ENCODE measurements at places on chromosomes 2 and 18.

GRCh38 chr18:34281290-34281689, 56.6 kb upstream of the NOL4 start:
- DNase-seq, result no peak

- DNase-seq, result no peak
Measured at GRCh38 chr18:24014986-24015638, 558 bp downstream of the TTC39C start.

GRCh38 chr2:212864186-212864585, 287.2 kb downstream of the IKZF2 start:
- no peak for DNase-seq

- no peak for DNase-seq
Measured at GRCh38 chr2:238921681-238922319, 73.9 kb downstream of the TWIST2 start.

- no peak for DNase-seq
Measured at GRCh38 chr2:232230560-232230959, 148.0 kb upstream of the ALPP start.

- DNase-seq, result no peak
Measured at GRCh38 chr2:179612108-179612507, 249.3 kb downstream of the ZNF385B start.

DNA sequence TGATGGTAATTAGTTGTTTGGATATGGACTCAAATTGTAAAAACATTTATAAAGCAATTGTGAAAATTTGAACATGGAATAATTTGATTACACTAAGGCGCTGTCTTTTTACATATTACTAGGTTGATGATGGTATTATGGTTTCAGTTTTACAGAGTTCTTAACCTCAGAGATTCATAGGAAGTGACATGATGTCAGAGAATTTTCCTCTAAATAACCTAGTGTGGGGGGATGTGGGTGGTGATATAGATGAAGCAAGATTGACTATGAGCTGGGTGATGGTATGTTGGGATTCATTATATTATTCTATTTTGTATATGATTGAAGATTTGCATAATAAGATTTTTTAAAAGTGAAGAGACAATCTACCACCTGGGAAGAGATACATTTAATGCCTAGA, 45.9 kb upstream of the ATP5MC3 start:
- DNase-seq, result no peak

- no peak for DNase-seq
Measured at GRCh38 chr2:182448371-182448770, 21.5 kb upstream of the PDE1A start.

DNA sequence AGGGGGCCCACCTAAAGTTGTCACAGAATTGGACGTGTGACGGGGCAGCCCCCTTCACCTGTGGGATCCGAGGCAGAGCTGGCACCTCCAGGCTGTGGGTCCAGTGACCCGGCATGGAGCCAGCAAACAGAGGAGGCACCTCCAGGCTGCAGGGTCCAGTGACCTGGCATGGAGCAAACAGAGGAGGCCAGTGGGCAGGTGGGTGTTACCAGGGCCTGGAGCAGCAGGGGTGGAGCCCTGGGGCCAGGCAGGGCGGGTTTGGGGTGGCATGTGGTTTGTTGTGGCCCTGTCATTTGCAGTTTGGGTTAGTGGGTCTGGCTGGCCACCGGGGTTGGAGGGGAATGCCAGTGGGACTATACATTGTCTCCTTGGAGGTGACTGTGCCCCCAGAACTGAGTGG, 68.2 kb downstream of the HPCAL1 start:
- DNase-seq, result no peak

- no peak for DNase-seq
Measured at GRCh38 chr18:55751476-55751875, 163.5 kb upstream of the TCF4 start.

- DNase-seq, result no peak
Measured at GRCh38 chr18:52046842-52047241, 293.2 kb upstream of the DCC start.

DNA sequence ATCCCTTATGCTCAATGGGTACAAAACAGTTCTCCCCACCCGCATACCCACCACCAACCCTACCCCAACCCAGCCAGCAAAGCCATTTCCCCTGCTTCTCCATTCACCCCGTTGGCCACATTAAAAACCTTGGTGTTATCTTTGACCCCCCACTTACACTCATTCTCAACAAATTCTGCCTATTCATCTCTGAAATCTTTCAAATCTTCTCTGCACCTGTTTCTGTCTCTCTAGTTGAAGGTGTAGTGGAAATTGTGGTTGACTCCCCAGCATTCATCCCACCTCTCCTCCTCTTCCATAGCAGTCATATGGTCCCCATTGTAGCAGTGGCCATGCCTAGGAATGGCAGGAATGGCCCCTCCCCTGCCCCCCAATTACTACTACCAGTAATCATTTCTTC, 20.5 kb upstream of the TET3 start:
- no peak for DNase-seq

GRCh38 chr18:79380816-79381806, 14.6 kb upstream of the NFATC1 start:
- DNase-seq, result no peak

DNA sequence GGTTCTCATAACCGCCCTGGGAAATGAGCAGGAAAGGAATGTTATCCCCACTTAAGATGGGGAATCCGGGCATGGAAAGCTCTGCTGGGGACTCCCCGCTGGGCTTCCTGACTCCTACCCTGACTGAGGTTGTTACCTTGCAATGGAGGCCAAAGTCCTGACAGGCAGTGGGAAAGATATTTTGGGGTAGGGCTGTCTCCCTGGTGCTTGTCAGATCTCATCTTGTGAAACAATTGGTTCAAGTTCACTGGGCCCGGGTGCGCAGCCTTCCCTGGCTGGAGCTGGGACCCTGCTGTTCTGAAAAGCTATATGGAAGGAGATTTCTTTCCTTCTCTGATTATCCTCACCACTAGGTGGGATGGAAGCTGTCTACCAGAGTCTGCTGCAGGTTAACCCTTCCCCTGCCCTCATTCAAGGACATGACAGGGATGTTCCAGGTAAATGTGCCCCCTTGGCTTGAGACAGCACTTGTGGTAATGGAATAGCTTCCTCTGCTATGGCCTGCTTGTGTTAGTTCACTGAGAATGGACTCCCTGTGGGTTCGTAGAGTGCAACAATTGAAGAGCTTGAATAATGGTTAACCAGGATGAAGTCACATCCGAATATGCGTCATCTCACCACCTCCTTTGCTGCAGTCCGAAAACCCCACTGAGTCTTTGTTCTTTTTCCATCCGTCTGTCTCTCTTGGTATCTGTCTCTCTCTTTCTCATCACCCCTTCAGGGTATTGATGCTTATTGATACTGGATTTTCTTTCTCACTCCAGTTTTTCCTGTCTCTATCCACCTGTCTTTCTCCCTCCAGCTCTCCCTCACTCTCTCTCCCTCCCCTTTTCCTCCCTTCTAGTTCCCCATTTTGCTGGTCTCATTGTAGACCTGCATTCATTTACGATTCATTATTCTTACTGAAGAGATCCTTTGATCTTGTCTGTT, 67.8 kb upstream of the EPAS1 start:
- DNase-seq, result peak; percentile 18

DNA sequence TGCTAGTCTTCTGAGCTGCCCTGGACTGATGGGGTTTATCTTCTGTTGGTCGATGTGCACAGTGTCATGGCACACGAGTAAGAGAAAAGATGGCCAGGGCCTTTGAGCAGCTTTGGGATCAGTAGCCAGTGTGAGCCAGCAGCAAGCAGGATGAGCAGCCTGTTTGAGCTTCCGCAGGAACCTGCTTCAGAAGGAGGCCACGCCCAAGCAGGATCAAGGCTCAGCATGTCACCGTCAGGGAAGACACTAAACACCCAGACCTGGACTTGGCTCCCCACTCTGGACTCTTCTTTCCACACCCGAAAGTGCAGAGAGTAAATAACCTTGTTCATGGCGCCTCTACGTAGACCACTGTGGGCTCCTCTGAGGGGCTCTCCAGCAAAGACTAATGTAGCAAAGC, 25.2 kb upstream of the ASB1 start:
- DNase-seq, result no peak

DNA sequence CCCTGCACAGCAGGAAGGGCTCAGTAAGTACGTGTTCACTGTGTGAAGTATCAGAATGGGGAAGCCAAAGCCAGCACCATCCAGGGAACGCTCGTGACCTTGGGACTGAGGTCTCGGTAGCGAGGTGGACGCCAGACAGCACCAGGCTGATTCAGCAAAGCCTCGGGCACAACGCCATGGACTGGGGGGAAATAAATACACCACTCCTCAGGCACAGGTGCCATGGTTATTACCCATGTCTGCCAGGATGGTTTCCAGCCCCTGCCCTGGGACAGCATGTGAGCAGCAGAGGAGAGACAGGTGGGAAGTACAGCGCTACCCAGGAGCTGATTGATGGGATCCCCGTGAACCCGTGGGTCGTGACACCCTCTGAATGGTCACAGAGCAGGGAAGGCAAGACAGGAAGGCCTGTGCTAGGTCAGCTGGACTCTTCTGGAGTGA, 53.0 kb downstream of the REEP1 start:
- no peak for DNase-seq

GRCh38 chr2:178380763-178381162, 70.2 kb downstream of the PRKRA start:
- no peak for DNase-seq

GRCh38 chr2:121184248-121184862, 100.6 kb downstream of the TFCP2L1 start:
- DNase-seq, result no peak

GRCh38 chr2:9971105-9971818, 19.8 kb downstream of the GRHL1 start:
- no peak for DNase-seq

DNA sequence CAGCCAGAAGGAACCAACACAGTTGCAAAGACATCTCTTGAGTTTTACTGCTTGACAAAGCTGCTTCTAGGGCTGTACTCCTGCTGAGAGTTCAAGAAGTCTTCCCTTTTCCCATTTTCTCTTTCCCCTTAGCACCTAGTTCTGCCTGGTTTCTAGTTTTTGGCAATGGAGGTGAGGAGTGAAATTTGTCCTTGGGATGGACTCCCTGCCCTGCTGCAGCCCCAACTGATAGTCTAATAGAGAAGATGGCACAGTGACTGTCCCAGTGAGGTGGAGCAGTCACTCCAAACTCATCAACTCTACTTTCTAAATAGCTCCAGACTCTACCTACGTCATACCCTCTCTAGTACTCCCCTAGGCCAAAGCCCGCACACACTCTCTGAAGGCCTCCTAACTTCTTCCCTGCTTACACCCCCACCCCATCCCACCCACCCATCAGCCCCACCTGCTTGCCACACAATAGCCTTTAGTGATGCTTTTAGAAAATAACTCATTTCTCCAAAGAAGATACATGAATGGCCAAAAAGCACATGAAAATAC, 164.4 kb downstream of the DDX1 start:
- no peak for DNase-seq

DNA sequence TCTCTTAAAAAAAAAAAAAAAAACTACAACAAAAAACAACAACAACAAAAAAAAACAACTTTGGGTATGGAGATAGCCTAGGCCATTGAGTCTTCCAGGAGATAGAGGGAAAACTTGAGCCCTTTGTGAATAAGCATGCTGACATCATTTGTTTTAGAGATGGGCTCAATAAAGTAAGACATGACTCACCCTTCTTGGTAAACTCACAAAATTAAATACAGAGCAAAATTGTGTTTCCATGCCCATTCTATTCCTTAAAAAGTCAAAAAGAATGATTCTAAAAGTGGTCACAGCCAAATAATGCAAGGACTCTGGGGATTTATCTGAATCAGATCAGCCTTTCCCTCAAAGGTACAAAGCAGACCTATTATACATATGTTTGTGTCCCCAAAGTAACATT, 117.4 kb downstream of the ETAA1 start:
- DNase-seq, result no peak

- DNase-seq, result no peak
Measured at GRCh38 chr2:239086325-239087020, 238.6 kb downstream of the TWIST2 start.

DNA sequence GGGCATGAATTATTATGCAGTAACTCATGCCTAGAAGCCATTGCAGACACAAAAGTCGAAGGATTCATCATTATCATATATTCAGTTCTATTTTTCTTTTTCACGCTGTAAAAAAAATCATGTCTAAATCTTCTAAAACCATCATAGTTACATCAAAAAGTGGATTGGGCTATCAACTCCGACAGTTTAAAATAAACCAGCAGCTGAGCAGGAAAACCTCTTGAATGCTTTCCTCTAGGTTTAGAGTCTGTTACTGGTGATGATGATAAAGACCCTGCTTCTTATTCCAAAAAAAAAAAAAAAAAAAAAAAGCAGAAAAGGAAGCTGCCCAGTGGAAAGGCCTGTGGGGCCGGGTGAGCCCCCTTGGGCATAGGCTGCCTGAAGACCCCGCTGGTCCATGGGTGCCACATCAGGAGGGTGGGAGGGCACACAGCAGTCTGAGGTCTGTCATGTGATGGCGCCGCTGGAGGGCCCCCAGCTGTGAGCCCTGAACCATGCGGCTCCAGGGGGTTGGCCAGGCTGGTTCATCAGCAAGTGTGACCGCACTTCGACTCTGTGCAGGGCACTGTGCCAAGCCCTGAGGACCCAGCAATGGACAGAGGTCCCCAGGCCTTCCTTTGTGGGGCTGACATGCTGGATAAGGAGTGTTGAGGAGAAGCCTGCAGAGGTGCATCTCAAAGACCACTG, 199.6 kb downstream of the EIPR1 start:
- no peak for DNase-seq

DNA sequence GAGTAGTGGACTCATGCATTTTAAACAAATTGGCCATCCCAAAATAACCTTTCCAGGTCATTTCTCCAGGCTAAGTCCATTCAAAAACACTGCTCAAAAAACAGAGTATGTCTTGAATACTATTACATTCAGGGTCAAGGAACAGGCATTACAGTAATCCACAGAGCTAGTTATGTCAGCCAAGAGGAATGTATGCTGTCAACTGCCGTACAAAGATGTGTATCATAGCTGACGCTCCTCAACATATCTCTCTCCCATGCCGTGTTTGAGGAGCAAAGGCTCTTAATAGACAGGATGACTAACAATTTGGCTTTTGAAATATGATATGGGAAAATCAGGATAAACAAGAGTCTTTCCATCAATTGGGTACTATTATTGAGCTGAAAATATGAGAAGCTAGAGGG, 68.8 kb upstream of the KCTD1 start:
- DNase-seq, result no peak

DNA sequence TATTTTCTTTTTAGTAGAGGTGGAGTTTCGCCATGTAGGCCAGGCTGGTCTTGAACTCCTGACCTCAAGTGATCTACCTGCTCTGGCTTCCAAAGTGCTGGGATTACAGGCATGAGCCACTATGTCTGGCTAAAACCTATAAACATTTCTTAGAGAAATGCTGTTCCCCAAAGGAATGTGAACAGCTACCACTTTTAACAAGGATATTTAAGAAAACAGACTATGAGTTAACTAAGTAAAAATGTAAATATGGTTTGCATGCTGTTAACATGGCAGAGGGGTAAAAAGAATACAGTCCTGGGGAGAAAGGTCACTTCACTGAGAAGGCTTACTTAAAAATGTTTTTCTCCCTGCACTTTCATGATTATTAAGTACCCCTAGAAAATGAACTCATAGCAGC, 57.1 kb downstream of the SLC16A14 start:
- no peak for DNase-seq

GRCh38 chr2:187206071-187206470, 242.0 kb downstream of the CALCRL start:
- DNase-seq, result no peak

Measured in GM18507 (cell line).